ENCODE measurements at places on chromosomes 16 and 17.

DNA sequence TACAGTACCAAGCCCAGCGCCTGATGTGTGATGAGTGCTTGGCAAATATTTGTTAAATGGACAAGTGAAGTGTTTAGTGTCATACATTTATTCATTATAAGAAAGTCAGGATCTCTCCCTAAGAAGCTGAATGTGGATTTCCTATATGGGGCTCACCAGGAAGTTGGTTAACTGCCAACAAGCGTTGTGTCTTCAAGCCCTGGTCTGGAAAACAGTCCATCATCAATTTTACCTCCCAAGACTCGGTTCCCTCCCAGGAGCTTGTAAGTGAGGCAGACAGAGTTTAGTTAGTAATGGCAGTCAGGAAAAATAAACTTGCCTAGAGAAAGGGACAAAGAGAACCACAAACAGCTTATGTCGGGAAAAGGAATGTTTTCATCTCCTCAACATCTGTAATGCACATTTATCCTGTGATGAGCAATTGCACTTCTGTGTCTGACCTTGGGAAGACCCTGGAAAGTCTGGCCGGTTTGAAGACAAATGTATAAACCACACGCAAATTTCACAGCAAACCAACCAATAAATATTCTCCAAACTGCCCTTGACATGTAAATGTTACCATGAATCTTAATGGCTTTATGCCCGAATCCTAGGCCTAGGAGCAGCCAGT lies 28.3 kb downstream of the C16orf95 start:
- DNase-seq: no peak

DNA sequence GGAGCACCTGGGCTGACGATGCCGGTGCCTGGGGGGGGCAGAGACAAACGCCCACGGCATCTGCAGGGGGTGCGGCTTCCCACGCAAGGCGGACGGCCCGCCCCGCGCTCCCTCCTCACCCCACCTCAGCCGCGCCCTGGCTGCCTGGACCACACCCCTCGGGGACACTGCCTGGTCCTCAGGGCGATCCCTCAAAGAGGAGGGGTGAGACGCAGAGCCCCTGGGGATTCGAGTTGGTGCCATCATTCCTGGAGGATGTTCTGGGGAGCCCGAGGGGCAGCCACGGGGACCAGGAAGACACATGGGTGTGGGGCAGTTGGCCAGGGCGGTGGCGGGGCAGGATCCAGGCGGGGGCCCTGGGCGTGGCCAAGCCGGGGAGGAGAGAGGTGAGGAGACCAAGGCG lies 3.9 kb downstream of the IGFALS start:
- DNase-seq: no peak

GRCh38 chr17:72928454-72929136 lies 163.9 kb downstream of the SLC39A11 start:
- no peak for DNase-seq

DNA sequence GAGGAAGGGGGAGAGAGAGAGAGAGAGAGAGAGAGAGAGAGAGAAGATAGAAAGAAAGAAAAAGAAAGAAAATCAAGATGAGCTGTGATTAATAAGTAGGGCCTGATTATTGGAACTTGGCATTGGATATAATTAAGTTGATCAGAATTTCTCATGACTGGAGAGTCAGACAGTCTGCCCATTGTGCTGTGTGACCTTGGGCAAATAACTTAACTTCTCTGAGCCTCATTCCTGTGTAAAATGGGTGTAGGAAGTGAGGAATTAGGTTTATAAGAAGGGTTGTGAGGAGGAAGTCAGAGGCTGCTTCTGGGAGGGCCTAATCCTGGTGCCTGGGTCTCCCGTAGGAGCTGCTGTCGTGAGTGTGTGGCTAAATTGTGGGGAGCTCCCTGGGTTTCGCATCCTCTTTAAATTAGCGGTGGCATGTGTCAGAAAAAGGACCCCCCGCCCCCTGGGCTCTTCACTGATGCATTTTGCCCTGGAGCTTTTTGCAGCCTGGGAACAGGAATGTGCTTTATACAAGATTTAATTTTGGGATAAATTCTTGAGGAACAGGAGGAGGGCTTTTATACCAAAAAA lies 76.0 kb downstream of the CMIP start:
- no peak for DNase-seq

GRCh38 chr16:20844588-20844987 lies 38.3 kb downstream of the REXO5 start:
- peak; percentile 86 for DNase-seq

GRCh38 chr17:67573987-67574657 lies 143.6 kb upstream of the NOL11 start:
- no peak for DNase-seq

- DNase-seq: no peak
Observed at GRCh38 chr17:80453998-80454556, 22.3 kb downstream of the NPTX1 start.

- DNase-seq: no peak
Observed at GRCh38 chr17:6097005-6097279, 26.8 kb downstream of the WSCD1 start.

DNA sequence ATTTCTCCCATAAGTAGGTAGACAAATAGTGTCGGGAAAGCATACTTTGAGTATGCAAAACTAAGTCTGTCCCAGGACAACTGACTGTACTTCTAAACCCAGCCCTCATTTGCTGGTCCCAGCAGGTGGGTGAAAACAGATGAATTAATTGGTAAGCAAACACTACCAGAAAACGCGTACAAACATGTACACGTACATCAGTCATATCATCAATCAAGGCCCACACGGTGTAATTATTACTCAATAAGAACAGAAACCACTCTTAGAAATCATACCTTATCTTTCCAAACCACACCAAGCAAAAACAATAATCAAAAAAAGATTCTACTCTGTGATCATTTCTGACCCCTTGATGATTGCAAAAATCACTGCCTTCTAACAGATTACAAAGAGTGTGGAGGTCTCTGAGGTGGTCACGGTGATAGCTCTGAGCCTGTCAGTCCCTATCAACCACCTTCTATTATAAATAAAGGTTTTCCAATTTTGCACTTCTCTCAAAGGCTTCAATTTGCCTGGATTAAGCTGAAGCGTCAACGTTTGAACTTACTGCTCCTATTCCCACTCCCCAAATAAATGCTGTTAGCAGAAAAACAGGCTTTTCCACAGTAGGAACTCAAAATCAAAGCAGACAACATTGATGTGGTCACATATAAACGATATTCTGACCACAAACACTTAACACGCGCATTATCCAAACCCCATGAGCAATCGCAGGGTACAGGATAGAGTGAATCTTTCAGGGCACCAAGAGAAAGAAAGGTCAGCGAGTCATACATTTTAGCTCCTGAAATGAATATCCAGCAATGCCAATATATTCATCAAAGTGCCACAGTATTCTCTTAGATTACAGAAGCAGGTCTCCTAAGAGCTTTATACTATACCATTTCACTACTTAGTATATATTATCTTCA lies 211.9 kb downstream of the STX8 start:
- no peak for DNase-seq

- DNase-seq: no peak
Observed at GRCh38 chr16:28569968-28570752, 16.4 kb downstream of the SGF29 start.

DNA sequence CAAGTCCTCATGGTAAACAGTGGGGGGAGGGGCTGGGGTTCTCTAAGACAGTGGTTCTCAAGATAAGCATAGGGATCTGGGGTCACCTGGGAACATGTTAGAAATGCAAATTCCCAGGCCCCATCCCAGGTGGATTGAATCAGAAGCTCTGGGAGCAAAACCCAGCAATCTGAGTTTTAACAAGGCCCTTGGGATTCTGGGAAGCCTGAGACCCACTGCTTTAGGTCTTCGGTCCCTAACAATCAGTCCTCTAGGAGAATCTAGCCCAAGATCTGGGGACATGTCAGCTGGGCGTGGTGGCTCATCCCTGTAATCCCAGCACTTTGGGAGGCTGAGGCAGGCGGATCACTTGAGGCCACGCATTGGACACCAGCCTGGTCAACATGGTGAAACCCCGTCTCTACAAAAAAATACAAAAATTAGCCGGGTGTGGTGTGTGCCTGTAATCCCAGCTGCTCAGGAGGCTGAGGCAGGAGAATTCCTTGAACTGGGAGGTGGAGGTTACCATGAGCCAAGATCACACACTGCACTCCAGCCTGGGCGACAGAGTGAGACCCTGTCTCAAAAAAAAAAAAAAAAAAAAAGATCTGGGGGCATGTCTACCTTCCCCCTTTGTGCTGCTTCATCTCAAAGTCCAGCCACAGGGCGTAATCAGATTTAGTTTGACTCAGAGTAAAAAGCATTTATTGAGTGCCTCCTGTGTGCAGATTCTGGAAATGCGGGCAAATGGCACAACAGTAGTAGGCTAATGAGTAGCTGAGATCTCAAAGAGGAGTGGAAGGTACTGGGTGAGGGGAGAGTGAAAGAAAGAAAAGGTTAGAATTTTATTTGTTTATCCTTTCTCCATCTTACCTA lies 8.8 kb upstream of the NR1D1 start:
- DNase-seq: no peak

DNA sequence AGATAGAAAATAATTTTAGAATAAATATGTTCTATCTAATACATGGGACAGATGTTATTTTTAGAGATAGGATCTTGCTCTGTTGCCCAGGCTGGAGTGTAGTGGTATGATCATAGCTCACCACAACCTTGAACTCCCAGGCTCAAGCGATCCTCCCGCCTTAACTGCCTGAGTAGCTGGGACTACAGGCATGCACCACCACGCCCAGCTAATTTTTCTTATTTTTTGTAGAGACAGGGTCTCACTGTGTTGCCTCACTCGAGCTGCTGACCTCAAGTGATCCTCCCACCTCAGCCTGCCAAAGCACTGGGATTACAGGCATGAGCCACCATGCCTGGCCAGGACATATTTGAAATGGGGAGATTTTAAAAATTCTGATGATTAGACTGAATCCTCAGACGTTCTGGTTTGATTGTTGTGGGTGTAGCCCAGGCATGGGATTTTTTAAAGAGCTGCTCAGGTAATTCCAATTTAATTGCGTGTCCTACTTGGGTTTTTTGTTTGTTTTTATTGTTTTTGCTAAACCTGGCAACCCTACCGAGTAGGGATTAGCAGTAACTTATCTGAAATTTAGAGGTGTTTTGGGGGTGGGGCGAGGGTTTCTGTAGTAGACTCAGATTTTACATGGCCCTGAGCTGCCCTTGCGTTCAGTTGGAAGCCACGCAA lies 142.9 kb downstream of the RAB11FIP4 start:
- DNase-seq: no peak

- no peak for DNase-seq
Observed at GRCh38 chr16:54193665-54194333, 92.8 kb downstream of the IRX3 start.

GRCh38 chr17:27974531-27975145 lies 67.8 kb upstream of the NLK start:
- no peak for DNase-seq

GRCh38 chr16:75527825-75528299 lies 8.0 kb downstream of the CHST5 start:
- DNase-seq: no peak

DNA sequence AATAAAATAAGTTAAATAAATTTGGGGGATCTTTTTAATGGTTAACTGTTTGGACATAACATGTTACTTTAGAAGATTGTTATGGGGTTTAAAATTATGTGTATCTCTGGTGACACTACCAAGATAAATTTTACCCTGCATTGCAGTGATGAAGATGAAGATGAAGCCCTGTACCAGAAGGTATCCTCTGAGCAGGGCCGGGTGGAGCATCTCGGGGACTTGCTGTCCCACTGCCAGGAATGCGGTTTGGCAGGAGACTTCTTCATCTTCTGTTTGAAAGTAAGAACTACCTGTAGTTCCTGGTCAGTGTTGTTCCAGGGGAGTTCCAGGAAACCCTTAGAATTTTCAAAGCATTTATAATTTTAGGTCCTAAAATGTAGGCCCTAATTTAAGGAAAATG lies 64.0 kb downstream of the TANGO6 start:
- DNase-seq: no peak

DNA sequence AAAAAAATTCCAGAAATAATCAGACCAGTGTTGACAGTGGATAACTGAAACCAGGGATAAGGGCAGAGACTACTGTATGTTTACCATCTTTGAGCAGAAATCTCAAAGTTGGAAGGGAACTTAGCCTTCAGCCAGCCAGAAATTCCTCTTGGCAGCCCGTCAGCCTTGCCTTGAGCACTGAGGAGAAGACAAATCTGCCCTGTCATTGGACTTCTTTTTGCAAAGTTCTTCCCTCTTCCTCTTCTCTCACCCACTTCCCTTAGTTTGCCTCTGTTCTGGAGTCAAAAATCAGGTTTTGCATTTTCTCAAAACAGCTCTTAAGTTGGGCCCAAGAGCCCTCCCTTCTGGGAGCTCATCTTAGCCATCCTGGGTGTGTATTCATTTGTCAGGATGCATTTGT lies 6.2 kb downstream of the TUFM start:
- DNase-seq: no peak

- DNase-seq: no peak
Observed at GRCh38 chr17:19686400-19687090, 29.8 kb downstream of the SLC47A2 start.

DNA sequence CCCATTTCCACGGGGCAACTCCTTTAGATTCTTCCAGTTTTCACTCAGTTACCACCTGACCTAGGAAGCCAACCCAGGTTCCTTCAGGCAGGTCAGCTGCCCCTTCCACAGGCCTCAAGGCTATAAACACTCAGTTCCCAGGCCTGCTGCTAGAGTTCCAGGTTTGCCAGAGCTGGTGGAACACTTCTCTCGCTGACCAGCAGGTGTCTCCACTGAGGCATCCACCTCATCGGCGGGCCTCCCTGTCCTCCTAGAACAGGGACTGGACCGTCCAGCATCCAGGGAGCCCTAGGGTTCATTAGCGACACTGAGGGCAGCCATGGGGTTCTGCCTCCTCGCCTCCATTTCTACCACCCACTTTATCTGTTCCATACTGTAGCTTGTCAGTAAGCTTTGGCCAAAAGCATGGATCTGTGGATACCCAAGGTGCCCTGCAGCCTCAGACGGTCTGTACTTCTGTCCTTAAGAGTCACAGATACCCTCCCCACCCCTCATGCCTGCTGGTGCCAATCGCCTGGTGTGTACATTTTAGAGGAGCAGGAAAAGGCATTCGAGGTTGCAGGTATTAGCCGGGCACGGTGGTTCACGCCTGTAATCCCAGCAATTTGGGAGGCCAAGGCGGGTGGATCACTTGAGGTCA lies 29.0 kb downstream of the PIMREG start:
- no peak for DNase-seq

DNA sequence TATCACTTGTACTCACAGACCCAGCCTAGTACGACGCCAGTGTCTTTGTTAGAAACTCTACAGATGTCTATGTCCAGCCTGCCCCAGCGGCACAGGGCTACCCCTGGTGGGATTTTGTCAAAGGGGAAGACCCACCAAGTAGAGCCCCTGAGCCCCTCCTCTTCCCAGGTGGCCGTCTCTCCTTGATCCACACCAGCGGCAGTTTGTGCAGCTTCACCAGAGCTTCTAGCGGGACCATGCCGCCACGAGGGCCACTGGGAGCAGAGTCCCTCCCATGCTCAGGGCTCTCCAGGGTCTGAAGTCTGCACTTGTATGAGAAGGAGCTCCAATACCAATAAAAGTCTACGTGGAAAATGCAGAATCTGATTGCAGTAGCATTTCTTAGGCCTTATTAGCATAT lies 157.1 kb downstream of the RPTOR start:
- DNase-seq: no peak

- no peak for DNase-seq
Observed at GRCh38 chr17:81148571-81148970, 16.7 kb upstream of the PVALEF start.

GRCh38 chr17:59601130-59601529 lies 18.6 kb upstream of the CLTC start:
- no peak for DNase-seq

GRCh38 chr17:58232707-58233156 lies 5.7 kb upstream of the LPO start:
- DNase-seq: peak; percentile 90
